Stimulated activated naive CD8-positive, alpha-beta T cell treated with anti-CD3 and anti-CD28 coated beads, Interleukin-15, amount 100 ng/mL, for 72 hours (primary cell): ENCODE measurements at places on chromosomes 7 and 10.

GRCh38 chr7:88735920-88736319, 23.6 kb upstream of the ZNF804B start:
- no peak for DNase-seq

DNA sequence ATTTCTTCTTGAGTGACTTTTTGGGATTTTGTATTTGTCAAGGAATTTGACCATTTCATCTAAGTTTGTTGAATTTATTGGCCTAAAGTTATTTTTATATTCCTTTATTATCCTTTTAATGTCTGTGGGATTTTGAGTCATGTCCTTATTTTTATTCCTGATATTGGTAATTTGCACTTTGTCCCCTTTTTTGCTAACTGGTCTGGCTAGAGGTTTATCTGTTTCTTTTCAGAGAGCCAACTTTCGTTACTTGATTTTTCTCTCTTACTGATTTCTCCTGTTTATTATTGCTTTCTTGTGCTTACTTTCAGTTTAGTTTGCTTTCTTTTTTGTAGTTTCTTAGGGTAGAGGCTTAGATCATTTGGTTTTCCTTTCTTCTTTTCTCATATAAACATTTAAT, 14.6 kb downstream of the MGMT start:
- no peak for DNase-seq

GRCh38 chr7:16754856-16755317, 1.3 kb downstream of the TSPAN13 start:
- DNase-seq = no peak

- no peak for DNase-seq
Measured at GRCh38 chr7:46360811-46361210, 439.7 kb upstream of the IGFBP3 start.

DNA sequence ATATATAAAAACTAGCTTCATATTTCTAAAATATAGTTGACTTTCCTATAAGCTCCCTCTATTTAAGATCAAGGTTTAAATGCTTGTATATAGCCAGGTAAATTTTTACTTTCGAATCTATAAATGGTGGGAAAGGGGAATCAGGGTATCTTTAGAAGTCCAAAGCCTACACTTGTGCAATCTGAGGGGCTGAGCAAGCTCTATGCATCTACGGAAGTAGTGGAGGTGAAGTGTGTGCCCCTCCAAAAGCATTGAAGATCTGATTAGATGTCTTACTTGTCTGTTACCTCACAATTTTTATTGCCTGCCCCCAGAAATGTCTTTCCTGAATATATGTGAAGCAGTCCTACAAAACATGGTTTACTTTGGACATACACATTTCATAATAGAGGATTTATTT, 1.6 kb downstream of the AKAP9 start:
- DNase-seq = no peak

GRCh38 chr7:47811632-47812380, 136.5 kb downstream of the PKD1L1 start:
- DNase-seq = no peak

GRCh38 chr7:2289111-2289586, 25.1 kb downstream of the SNX8 start:
- no peak for DNase-seq

GRCh38 chr10:120517881-120518484, 61.0 kb downstream of the PLPP4 start:
- DNase-seq = no peak
